WTC11 (cell line): ENCODE measurements at places on chromosomes 2 and 18. TPM values are rescaled to one million over a fixed set of nuclear protein-coding genes. Genes with fewer than 3 reads are reported as not detected.

GRCh38 chr2:46584134-46584848, 104.9 kb downstream of the TMEM247 start:
- DNase-seq, result no peak
- H3K27ac ChIP-seq, result no peak overlapping the region
- H3K4me3 ChIP-seq, result no peak overlapping the region
- H3K27me3 ChIP-seq, result no peaks in the 10 kb centered on the region
- H3K36me3 ChIP-seq, result peaks cover 15% of the 10 kb centered on the region

DNA sequence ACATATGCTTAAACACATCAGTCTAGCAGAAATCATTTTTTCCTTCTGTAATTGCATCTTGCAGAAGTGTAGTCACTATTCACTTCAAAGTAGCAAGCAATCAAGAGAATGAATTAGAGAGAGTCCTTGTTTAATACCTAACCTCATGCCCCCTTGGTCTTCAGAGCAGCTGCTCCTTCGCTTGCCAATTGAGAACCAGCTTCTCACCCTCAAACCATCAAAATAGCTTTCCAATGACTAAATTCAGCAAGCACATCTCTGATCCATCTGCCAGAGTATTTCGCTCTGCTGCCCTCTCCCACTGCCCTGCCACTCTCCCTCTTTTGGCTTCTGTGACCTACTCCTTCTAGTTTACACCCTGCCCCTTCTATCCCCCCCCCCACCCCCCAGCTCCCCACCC, 120.7 kb upstream of the AGAP1 start:
- peaks cover 4% of the 10 kb centered on the region; the same call in 1 of the 2 replicates for H3K27me3 ChIP-seq
- H3K4me1 ChIP-seq, result no peaks in the 10 kb centered on the region
- H3K27ac ChIP-seq, result no peak overlapping the region
- DNase-seq, result no peak
- no peaks in the 10 kb centered on the region for H3K36me3 ChIP-seq

DNA sequence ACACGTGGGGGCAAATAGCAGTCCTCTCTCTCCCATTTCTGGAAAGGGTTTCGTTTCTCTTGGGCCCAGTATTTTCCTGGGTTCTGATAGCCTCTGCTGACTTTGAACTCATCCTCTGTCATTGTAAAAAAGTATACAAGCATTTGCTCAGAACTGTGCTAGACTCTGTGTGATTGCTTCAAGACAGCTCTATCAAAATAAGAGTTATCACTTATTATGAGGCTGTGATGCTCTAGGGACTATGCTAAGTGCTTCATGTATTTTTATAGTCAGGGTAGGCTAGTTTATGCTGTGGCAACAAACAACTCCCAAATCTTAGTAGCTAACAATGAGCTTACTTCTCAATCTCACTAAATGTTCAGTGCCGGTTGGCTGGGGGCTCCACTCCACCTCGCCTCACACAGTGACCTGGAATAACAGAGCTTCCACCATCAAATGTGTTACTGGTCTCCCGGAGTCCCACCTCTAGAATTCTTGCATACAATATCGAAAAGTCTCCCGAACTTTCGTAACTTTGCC, 110.8 kb upstream of the CDC42EP3 start:
- no peaks in the 10 kb centered on the region for H3K27me3 ChIP-seq
- no peak overlapping the region for H3K27ac ChIP-seq
- no peak overlapping the region for H3K4me3 ChIP-seq
- peaks cover 3% of the 10 kb centered on the region; the same call in 1 of the 2 replicates for H3K4me1 ChIP-seq

ANKRD62 gene
- total RNA-seq, result not detected in 3 replicates

DNA sequence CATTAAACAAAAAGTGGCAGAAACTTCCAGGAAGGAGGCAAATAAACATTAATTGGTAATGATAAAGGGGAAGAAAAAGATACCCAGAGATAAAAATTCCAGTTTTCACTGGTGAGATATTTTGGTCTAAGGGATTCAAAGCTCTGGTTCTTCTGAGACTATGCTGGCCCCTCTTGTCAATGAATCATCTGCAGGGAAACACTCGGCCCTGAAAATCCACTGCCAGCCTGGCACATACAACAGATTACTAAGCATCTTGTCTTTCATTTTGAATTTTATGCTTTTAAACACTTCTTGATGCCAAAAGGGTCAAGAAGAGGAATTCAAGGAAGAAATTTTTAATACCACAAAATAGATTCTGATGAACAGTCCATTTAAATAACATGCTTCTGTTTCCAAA, 1603.8 kb upstream of the ZEB2 start:
- H3K36me3 ChIP-seq, result no peaks in the 10 kb centered on the region
- H3K4me3 ChIP-seq, result no peak overlapping the region
- no peak overlapping the region for H3K27ac ChIP-seq
- peaks cover 8% of the 10 kb centered on the region for H3K4me1 ChIP-seq
- no peak for DNase-seq

- no peaks in the 10 kb centered on the region for H3K4me1 ChIP-seq
- H3K36me3 ChIP-seq, result peaks cover 6% of the 10 kb centered on the region; the same call in 1 of the 2 replicates
- no peak overlapping the region for H3K4me3 ChIP-seq
- no peak overlapping the region for H3K27ac ChIP-seq
- DNase-seq, result no peak
Observed at GRCh38 chr2:10178751-10179150, 56.2 kb downstream of the RRM2 start.

IL36G gene
- total RNA-seq, result 0.32 TPM in 1 of 3 replicates, not detected in the others

GRCh38 chr18:10680271-10680596, 154.4 kb downstream of the NAPG start:
- H3K27me3 ChIP-seq, result no peaks in the 10 kb centered on the region; the same call in 1 of the 2 replicates
- H3K4me1 ChIP-seq, result no peaks in the 10 kb centered on the region
- peaks cover 4% of the 10 kb centered on the region; the same call in 1 of the 2 replicates for H3K36me3 ChIP-seq
- no peak for DNase-seq
- no peak overlapping the region for H3K4me3 ChIP-seq

DNA sequence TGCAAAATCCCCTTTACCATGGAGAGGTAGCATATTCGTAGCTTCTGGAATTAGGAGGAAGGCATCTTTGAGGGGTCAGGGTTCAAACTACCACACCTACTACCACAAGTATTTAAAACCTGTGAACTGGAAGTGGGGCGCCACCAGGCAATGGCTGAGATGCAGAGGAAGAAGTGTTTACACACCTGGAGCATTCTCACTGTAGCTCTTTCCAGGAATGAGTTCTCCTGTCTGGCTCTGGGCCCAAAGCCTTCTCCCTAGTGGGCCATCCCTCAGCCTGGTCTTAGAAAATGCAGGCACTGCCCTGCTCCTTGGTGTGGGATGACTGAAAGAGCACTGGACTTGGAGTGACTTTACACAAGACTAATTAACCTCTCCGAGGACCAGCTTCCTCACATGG, 30.7 kb upstream of the FOXI3 start:
- no peaks in the 10 kb centered on the region for H3K36me3 ChIP-seq
- DNase-seq, result no peak
- peaks cover 23% of the 10 kb centered on the region for H3K4me1 ChIP-seq
- no peak overlapping the region for H3K27ac ChIP-seq
- H3K27me3 ChIP-seq, result no peaks in the 10 kb centered on the region

RAPGEF4 gene
- total RNA-seq, result 0.78 to 2.2 TPM (median 0.96 TPM) in 3 replicates

NOSTRIN gene
- 0.22 to 0.46 TPM in 2 of 3 replicates, not detected in the other for total RNA-seq

RPRM gene
- total RNA-seq, result 25.4 to 29.0 TPM (median 28.1 TPM) in 3 replicates

- peak; percentile 72 for DNase-seq
- H3K4me1 ChIP-seq, result peaks cover 29% of the 10 kb centered on the region
- H3K27ac ChIP-seq, result no peak overlapping the region
Observed at GRCh38 chr2:240819126-240819857, 727 bp downstream of the KIF1A start.

ALK gene
- 0.09 to 0.11 TPM in 2 of 3 replicates, not detected in the other for total RNA-seq

DNA sequence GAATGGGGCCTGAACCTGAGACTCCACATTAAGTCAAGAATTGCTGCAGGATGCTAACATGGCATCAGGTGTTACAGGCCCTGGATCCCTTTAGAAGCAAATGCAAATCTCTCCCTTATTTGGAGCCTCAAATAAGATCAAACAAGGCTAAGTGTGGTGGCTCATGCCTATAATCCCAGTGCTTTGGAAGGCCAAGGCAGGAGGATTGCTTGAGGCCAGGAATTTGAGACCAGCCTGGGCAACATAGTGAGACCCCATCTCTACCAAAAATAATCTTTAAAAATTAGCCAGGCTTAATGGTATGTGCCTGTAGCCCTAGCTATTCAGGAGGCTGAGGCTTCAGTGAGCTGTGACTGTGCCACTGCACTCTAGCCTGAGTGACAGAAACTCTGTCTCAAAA, 89.4 kb downstream of the DYM start:
- H3K4me3 ChIP-seq, result no peak overlapping the region
- H3K27me3 ChIP-seq, result no peaks in the 10 kb centered on the region
- H3K27ac ChIP-seq, result no peak overlapping the region
- H3K36me3 ChIP-seq, result no peaks in the 10 kb centered on the region

DNA sequence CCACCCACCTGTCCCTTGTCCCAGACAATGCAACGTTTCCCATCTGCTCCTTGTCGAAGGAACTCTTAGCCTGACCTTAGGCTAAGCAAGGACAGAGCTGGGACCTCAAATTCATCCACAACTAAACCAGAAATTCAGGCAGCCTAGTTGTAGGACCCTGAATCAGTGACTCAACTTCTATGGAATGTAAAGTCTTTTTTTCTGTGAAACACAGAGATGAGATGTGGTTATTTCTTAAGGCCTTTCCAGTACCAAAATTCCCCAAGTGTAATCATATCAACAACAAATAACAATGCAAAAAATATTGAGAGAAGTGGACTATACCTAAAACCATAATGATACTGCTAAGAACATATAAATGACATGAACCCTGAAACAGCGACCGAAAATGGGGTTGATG, 46.7 kb downstream of the EN1 start:
- DNase-seq, result no peak
- H3K4me3 ChIP-seq, result no peak overlapping the region
- no peak overlapping the region for H3K27ac ChIP-seq
- H3K27me3 ChIP-seq, result no peaks in the 10 kb centered on the region
- 0 out of 2 replicates have a peak, but pooled peaks cover 10% of the 10 kb centered on the region for H3K4me1 ChIP-seq
- H3K36me3 ChIP-seq, result no peaks in the 10 kb centered on the region

DNA sequence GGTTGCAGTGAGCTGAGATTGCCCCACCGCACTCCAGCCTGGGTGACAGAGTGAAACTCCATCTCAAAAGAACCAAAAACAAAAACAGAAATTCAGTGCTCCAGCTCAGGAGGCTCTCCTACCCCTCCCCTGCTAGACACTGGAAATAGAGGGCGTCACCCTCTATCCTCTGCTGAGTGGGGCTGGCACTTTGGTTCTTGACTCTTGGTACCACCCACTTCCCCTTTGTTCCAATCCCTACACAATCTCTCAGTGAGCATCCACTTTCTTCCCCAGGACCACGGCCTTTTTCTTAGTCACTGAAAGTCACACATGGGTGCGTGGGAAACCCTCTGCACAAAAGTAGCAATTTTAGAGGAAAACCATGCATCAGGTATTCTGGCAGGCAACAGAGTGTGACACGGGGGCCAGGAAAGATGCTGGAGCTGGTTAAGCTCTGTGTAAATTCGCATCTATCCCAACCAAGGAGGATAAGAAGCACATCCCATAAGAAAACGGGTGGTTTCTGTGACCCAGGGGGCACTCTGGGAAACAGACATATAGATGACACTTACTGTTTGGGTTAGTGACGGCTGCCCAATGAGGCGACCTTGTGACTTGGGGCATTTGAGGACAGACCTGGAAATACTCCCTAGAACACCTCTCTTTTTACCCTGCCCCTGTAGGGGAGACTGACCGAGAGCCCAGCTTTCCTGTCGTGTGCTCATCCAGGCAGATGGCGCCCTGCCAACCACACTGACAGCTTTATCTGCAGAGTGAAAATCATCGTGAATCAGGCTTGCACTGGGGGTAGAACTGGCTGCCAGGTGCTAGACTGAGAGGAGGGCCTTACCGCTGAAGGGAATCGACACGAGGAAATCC, 7.7 kb downstream of the HJURP start:
- H3K4me3 ChIP-seq, result no peak overlapping the region
- no peak overlapping the region for H3K27ac ChIP-seq
- H3K27me3 ChIP-seq, result no peaks in the 10 kb centered on the region
- no peak for DNase-seq
